GM19239 (cell line): ENCODE measurements at places on chromosomes 5 and 9.
A peak's percentile ranks its signal among the peaks of the same experiment; 100 is the strongest.

DNA sequence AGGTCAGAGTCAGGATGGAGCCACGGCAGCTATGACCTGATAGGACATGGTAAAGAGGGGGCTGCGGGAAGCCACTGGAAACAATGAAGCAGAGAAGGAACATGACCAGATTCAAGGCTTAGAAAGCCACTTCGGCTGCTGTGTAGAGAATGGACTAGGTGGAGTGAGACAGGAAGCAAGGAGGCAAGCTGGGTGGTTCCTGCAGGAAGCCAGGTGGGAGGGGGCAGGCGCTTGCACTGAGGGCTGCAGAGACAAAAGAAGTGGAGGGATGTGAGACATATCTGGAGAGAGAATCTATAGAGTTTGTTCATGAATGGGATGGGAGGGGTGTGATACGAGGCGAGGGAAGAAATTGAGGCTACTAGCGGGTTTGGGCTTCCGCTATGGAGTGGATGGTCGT, 19.0 kb upstream of the N4BP3 start:
- no peak for DNase-seq

DNA sequence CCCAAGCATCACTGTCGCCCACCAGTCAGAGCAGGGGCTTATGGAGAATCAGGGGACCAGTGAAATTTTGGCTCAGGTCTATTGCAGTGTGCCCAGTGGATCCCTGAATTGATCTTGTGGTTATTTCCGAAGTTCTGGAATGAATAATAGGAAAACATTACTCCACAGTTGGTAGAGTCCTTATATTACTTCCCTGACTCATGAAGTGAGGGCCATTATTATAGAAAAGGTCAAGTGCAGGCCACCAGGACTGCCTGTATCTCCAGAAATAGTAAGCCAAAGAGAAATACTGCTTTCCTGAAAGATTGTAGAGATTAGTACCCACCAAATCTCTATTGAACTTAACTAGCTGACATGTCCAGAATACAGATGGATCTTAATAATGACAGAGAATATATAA, 335.0 kb downstream of the NPR3 start:
- no peak for DNase-seq

- DNase-seq = no peak
Measured at GRCh38 chr5:111299831-111300432, 75.7 kb downstream of the CAMK4 start.

GRCh38 chr5:9498541-9499497, 47.1 kb downstream of the SEMA5A start:
- DNase-seq = peak; percentile 12

DNA sequence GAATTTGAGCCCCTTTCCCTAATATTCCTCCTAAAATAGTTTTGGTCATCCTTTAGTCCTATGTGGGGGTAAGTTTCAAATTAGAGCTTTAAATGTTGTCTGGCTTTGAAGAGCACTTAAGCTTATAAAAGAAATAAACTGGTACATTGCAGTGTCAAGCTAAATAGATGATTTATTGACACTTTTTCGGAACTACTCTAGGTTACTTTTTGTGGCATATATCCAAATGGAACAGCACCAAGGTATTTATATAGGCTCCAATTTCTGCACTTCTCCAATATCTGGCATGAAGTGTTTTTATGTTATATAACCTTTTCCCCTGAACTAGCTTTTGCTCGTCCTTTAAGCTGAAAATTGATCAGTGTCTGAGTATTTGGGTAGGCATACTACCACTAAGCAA, 402.5 kb downstream of the NFIB start:
- no peak for DNase-seq

- DNase-seq = no peak
Measured at GRCh38 chr5:55994495-55994997, at the start of gene IL6ST. Gene IL6ST, minus strand, starts transcription at chr5:55994963. Its CDS starts 18,685 bp downstream, at chr5:55976278.
